Regular cardiac myocyte (primary cell): ENCODE measurements at places on chromosomes 4 and X. TPM values are rescaled to one million over a fixed set of nuclear protein-coding genes. Genes with fewer than 3 reads are reported as not detected.

The PDLIM5 gene
- 160 and 183 TPM in 2 replicates for total RNA-seq

The STK26 gene
- total RNA-seq, result 9.0 and 11.7 TPM in 2 replicates

The EVC gene
- 22.2 and 33.8 TPM in 2 replicates for total RNA-seq

The ATP11C gene
- 51.3 and 56.4 TPM in 2 replicates for total RNA-seq

The C4orf17 gene
- not detected in 2 replicates for total RNA-seq

The ADAMTS3 gene
- total RNA-seq, result 2.7 and 5.4 TPM in 2 replicates

The TMEM31 gene
- not detected in 2 replicates for total RNA-seq

The FAM193A gene
- 8.2 TPM in 2 replicates for total RNA-seq

The MAMLD1 gene
- 0.56 and 0.58 TPM in 2 replicates for total RNA-seq

The RENBP gene
- total RNA-seq, result 2.3 and 13.2 TPM in 2 replicates

The GSX2 gene
- total RNA-seq, result under 0.01 TPM in 1 of 2 replicates, not detected in the other

The SPINK2 gene
- not detected in 2 replicates for total RNA-seq

The NEUROG2 gene
- not detected in 2 replicates for total RNA-seq

The DDX53 gene
- not detected in 2 replicates for total RNA-seq

The GAGE12E gene
- not detected in 2 replicates for total RNA-seq

The SLC9B1 gene
- total RNA-seq, result 0.58 and 2.0 TPM in 2 replicates

The PHOX2B gene
- not detected in 2 replicates for total RNA-seq

The COMMD8 gene
- total RNA-seq, result 30.2 and 44.5 TPM in 2 replicates

The PDCL2 gene
- total RNA-seq, result not detected in 2 replicates

The ABCG2 gene
- 10.1 and 14.6 TPM in 2 replicates for total RNA-seq

The PSAPL1 gene
- not detected in 2 replicates for total RNA-seq

The HMGN5 gene
- total RNA-seq, result 0.38 and 2.5 TPM in 2 replicates

The GAGE13 gene
- total RNA-seq, result not detected in 2 replicates

The RTL9 gene
- under 0.01 TPM in 2 replicates for total RNA-seq

The SLC6A14 gene
- not detected in 2 replicates for total RNA-seq

The HTN1 gene
- total RNA-seq, result not detected in 2 replicates

The EIF2S3 gene
- 333 and 373 TPM in 2 replicates for total RNA-seq

The MAGEC3 gene
- total RNA-seq, result not detected in 2 replicates
